Colonic mucosa (tissue), 4 donors: ENCODE measurements at places on chromosomes 1 and 21.
A peak's percentile ranks its signal among the peaks of the same experiment; 100 is the strongest.

- peak; percentile 69 for DNase-seq
Observed at GRCh38 chr1:115089420-115090185, at the start of gene TSPAN2. TSPAN2 (minus strand) TSS chr1:115089503; CDS start chr1:115089432, 71 bp downstream.

DNA sequence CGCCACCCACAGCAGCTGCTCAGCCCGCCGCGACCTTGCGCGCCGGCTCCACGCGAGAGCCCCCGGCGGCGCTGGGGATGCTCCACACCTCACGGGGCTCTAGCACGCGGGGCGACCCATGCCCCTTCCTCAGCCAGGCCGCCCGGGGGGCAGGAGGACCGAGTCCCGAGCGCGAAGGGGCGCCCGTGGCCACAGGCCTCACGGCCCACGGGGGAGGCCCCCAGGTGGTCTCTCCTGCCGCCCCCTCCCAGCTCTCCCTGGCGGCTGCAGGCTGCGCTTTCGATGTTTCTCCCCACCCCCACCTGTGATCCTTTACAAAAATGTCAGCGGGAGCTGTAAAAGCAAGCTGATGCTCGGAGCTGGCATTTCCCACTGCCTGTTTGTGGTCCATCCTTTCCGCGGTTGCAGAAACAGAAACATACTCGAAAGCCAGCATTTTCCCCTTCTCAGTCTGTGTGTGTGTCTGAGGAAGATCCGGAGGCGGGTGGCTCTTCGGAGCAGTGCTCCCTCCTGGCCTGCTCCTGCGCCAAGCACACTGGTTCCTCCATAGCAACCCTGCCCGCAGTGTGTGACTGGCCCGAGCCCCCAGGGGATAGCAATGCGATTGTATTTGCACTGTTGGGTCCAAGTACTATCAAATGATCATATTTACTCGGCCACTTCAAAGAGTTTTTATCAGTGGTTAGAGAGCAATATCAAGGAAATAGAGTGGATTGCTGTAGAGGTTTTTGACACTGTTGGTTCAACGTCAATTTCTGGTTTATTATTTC lies 2.1 kb downstream of the KIF26B start:
- peak; percentile 22 for DNase-seq

DNA sequence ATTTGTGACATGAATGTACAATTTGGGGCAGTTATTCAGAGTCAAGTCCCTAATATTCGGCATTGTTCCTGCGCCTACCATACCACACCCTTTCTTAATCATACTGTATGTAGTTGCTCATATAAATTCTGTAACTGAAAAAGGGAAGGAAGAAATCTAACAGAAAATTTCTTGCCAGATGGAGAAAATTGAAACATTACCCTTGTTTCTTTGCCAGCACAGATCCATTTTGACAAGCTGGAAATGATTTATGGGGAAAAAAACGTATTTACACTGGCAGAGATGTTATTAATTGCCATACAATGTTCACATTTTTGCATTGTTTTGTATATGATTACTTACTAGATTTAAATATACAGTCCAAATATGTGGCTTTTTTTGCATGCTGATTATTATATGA lies 363.8 kb upstream of the PKN2 start:
- DNase-seq, result no peak

- DNase-seq, result no peak
Observed at GRCh38 chr1:35470977-35471613, 86.1 kb downstream of the KIAA0319L start.

- DNase-seq, result no peak
Observed at GRCh38 chr1:206430031-206430983, 40.0 kb upstream of the IKBKE start.

DNA sequence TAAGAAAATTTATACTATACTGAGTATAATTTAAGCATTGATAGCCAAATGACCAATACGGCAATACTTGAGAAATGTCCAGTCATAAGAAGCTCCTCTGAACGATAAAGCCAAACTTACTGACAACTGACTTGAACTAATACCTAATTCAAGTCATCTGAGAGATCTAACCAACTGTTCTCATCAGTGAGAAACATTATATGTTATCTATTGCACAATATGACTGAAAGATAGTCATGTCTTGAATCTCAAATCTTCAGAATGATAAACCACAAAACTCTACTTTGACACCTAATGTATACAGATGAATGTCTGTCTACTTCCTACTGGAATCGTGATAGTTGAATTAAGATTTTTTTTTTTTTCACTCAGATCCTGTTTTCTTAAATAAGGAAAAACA lies 39.0 kb downstream of the APP start:
- DNase-seq, result no peak

GRCh38 chr21:25974964-25975363 lies 195.6 kb downstream of the APP start:
- no peak for DNase-seq

DNA sequence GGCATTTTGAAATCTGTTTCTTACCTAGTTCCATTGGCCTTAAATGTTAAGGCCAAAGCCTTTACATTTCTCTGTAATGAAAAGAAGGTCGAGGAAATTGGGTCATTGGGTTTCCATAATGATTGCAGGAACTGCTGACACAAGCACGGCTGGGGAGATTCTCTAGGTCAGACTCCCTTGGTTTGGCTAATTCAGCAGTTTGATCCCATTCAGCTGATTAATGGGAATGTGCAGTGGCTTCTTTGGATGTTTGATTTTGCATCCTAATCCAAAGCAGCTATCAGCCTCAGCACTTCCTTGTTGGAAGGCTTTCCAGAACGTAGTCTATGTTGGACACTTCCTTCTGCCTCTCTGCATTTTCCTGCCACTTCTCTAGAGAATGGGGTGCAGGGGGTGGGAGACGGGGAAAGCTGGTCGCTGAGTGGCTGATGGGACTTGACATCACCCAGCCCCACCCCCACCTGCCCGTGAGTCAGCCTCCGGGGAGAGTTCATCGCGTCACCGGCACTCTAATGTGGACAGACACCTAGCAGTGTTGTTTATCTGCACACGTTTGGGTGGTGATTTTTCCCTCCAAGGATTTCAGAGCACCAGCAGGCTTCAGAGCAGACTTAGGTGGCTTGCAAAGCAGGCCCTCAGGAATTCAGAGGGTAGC lies 5.4 kb downstream of the PSEN2 start:
- peak; percentile 81 for DNase-seq
